ENCODE measurements at places on chromosomes 5 and 9. TPM values are rescaled to one million over a fixed set of nuclear protein-coding genes. Genes with fewer than 3 reads are reported as not detected.

DNA sequence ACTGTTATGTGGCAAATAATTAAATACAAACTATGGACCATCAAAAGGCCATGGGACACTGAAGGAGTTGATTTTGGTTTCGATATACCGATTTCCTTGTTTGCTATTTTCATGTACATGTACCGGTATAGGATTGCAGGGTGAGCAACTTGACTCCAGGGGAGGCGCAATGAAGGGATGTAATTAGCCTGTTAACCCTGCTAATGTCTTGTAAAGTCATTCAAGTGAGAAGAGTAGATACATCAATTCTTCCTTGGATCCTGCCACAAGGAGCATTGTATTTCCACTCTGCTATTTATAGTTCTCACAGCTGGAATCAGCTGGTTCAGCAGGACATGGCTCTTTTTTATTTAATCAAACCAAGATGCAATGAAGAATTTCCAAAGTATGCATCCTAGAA, 102.0 kb downstream of the STK32A start:
- no peak for DNase-seq

GRCh38 chr5:170720984-170721383, 62.5 kb upstream of the GABRP start:
- DNase-seq = no peak

GRCh38 chr5:179275381-179275878, 69.8 kb downstream of the ADAMTS2 start:
- no peak for DNase-seq

GRCh38 chr9:127177665-127178265, 55.3 kb upstream of the ANGPTL2 start:
- DNase-seq = no peak

- DNase-seq = no peak
These were observed 17.1 kb upstream of the FAM81B start for GRCh38 chr5:95374061-95374460.

- DNase-seq = no peak
These were observed 577.6 kb downstream of the CSNK1G3 start for GRCh38 chr5:124089578-124089977.

DNA sequence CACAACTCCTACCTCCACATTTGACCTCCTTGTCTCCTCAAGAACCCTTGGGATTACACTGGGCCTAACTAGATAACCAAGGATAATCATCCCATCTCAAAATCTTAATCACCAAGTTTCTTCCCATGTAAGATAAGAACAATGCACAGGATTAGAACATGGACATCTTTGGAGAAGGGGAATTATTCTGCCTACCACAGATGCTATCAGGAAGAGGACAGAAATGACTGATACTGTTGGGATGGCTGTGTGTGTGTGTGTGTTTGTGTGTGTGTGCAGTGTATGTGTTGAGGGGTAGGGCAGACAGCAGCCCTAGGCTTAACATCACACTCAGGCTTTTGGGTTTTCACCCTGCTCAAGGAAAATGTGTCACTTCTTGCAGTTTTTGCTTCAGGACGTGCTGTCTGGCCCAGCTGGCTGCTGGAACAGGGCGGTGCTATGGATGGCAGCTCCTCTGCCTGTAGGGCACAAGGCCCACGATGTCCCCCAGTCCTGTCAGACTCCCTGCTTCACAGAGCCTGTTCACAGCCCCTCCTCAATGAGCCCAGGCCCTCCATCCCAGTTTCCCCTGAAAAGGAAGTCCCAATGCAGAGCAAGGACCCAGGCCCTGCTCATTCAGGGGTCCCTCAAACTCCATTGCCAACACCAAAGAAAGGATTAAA, 7.7 kb downstream of the CA9 start:
- DNase-seq = peak; percentile 58

The HAVCR1 gene
- polyA plus RNA-seq = not detected

The PDLIM4 gene
- 41.5 TPM for polyA plus RNA-seq

The RASEF gene
- 0.28 TPM for polyA plus RNA-seq

The GDF9 gene
- 0.07 TPM for polyA plus RNA-seq

The TCF7 gene
- 3.3 TPM for polyA plus RNA-seq

The HMCN2 gene
- polyA plus RNA-seq = not detected

The MACROH2A1 gene
- polyA plus RNA-seq = 128 TPM

Measured in fibroblast of lung (primary cell).